ENCODE measurements at places on chromosomes 7 and 10.

DNA sequence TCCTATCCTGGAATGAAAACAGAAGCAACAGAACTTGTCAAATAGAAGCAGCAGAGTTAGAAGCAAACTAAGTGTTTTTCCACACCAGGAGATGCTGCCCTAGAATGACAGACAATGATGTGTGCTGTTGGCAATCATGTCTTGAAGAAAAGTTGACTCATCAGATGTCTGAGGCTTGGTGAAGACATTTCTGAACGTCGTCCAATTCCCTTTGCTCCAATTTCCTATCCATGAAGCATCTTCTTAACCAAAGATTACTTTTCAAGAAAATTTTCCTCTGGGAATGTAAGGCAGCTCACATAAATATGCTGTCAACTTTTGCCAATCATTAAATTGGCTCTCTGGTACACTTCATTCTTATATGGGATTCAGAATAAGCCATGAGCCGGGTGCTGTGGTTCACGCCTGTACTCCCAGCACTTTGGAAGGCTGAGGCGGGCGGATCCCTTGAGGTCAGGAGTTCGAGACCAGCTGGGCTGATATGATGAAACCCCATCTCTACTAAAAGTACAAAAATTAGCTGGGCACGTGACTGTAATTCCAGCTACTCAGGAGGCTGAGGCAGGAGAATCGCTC is 34.6 kb downstream of the MALSU1 start:
- DNase-seq = peak; percentile 95

GRCh38 chr10:97651773-97652172 is 11.3 kb downstream of the PI4K2A start:
- no peak for DNase-seq

- DNase-seq = peak; percentile 98
These were observed 473.8 kb downstream of the KCNMA1 start for GRCh38 chr10:77163670-77164348.

- no peak for DNase-seq
These were observed 29.5 kb downstream of the CDC123 start for GRCh38 chr10:12225444-12225843.

DNA sequence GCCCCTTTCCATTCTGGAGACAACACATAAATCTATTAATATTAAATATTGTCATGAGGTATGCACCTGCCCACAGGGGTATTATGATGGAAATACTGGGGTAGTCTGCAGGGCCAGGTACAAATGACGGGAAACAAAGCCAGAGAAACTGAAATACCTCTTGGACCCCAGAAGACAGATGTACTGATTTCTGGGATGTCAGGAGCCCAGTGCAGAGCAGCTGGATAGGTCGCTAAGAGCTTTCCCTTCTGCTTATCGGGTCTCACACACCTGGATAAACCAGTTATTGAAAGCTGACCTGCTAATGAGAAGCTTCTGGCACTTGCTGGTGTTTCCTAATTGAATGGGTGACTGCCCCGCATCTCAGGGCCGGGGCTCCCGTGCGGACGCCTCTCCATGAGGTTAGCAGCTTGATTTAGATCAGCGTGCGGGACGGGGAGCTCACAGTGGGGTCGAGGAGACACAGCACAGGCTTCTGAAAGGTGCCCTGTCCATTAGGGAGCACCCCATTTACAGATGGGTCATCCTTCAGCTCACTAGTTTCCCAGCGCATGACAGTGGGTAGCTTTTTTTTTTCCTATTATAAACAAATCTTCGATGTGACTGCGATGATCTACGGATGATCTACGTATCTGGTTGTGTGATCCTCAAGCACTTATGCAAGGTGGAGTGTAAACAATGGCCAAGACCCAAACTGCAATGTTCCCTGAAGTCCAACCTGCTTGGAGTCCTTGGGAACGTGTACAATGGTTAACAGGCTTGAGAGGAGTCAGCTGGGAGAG is 1.5 kb upstream of the INSIG1 start:
- DNase-seq = no peak

DNA sequence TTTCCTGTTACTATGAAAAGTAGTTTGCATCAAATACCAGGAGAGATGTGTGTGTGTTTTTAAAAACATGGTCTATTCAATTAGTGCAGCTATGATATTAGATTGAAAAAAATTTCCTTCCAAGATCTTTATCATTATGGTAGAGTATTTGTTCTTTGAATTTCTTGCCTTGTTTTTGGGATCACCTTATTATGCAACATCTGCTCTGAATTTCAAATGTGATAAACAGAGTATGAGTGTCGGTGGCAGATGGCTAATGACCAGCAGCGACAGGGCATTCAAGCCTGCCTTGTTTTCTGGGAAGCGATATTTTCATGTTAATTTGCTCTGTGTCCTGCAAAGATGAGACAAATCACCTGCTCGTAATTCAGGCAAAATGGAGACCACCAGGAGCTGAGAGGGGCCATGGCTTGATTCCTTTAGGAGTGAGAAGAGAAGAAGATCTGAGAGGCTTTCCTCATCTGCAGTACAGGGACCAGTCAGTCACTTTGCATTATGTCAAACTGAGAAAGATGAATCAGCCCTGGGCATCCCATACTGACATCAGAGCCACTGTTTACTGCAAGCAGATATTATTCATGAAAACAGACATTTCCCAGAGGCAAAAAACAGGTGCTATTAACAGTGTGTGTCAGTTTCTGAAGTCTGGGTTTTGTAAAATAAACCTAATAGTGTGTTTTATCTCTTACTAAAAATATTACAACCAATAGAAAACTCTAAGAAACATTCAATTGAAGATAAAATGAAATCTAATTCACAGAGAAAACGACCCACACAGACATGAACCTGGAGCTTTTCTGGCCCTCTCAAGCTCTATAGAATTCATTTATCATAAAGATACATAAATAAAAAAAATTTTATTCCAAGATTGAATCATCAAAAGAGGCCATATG is 67.6 kb downstream of the CDK6 start:
- peak; percentile 49 for DNase-seq
